ENCODE measurements at places on chromosomes 2 and 18. TPM values are rescaled to one million over a fixed set of nuclear protein-coding genes. Genes with fewer than 3 reads are reported as not detected.

Gene CFC1
- not detected for total RNA-seq

Gene TTN
- 1.1 TPM for total RNA-seq

Gene POTEI
- total RNA-seq = not detected

Gene SOX11
- total RNA-seq = not detected

Gene FECH
- 24.5 TPM for total RNA-seq

Gene CYBRD1
- total RNA-seq = 39.6 TPM

Gene DPYSL5
- not detected for total RNA-seq

Gene GPR39
- under 0.01 TPM for total RNA-seq

Gene MALT1
- 7.8 TPM for total RNA-seq

Gene LYPD1
- total RNA-seq = not detected

Gene C1QL2
- not detected for total RNA-seq

- no peak for DNase-seq
Measured at GRCh38 chr2:219724628-219725027, 97.2 kb downstream of the SLC4A3 start.

GRCh38 chr2:65662654-65663432, 230.4 kb upstream of the SPRED2 start:
- DNase-seq = no peak

DNA sequence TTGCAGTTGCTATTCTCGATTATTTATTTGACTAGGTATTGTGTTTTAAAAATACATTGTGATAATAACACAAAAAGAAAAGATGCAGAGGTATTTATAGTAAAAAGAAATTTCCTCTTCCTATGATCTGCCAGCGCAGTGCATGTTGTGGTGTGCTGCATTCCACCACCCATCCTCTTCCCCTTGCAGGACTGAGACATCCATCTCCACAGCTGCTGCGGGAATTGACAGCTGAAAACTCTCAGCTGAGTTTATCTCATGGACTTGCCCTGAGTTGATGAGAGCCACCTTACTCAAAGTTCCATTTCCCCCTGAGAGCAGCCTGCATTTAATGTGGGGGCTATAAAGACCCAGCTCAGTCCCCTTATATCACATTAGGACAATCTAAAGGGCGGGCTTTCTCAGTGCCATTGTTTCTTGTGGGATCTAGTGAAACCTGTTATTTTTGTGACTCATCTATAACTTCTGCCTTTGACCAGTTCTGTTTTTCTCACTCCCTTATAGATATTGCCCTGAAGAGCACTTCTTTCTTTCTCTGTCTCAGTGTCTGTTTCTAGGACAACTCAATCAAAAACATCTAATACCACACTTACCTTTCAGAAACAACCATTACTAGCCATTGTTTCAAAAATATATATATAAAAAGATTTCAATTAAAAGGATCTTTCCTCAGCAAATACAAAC, 698.5 kb downstream of the NR4A2 start:
- no peak for DNase-seq

- DNase-seq = peak; percentile 47
Measured at GRCh38 chr2:101036562-101036961, 34.5 kb downstream of the RPL31 start.

GRCh38 chr2:199191461-199191860, 266.3 kb downstream of the SATB2 start:
- no peak for DNase-seq

- no peak for DNase-seq
Measured at GRCh38 chr18:48534364-48534763, 4.5 kb upstream of the CTIF start.

GRCh38 chr2:38748943-38749804, 2.0 kb downstream of the SRSF7 start:
- DNase-seq = no peak

DNA sequence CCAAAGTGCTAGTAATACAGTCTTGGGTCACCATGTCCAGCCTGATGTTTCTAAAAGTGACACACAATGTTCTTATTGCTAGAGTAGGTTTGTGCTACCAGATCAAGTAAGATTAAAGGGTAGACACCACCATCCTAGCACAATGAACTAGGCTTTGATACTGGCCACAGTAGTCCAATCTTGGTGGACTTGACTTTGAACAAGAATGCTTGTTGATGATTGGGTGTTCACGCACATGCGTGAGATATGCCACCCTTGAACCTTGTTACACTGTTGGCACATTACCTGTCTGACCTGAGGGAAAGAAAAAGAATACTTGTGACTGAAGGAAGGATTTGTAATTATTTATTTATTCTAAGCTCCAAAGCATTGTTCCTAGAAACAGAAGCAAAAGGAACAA, 72.1 kb upstream of the EMILIN2 start:
- DNase-seq = no peak

DNA sequence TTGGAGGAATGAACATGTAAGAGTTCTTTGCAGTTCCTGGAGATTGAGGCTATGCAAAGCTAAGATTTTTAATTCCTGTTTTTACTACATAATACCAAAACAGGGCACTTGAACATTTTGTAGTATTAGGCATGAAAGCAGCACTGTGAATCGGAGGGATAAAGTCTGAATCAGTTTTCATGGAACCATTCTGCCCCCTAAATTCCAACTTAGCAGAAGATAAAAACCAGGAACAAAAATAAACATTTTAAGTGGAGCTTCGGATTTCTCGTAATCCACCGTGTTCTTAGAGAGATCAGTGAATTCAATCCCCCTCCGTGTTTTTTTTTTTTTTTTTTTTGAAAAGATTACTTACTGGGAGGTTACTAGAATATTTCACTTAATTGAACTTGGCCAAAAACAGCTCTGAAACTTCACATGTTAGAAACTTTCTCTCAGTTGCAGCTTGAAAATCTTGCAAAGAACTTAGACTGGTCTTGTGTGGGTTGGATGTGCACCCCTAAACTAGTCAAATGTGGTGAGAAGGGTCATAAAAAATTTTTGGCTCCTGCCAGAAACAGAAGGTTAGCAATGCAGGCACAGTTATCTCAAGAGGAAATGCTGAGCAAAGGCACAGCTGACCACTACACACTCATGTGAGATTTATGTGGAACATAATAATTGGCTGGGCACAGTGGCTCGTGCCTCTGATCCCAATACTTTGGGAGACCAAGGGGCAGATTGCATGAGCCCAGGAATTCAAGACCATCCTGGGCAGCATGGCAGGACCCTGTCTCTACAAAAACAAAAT, 145.4 kb upstream of the RNF152 start:
- no peak for DNase-seq

- DNase-seq = no peak
Measured at GRCh38 chr18:48066225-48066652, 135.8 kb upstream of the SMAD2 start.

GRCh38 chr2:49403637-49404036, 249.3 kb upstream of the FSHR start:
- DNase-seq = no peak

- no peak for DNase-seq
Measured at GRCh38 chr2:149661844-149662243, 74.3 kb upstream of the MMADHC start.

DNA sequence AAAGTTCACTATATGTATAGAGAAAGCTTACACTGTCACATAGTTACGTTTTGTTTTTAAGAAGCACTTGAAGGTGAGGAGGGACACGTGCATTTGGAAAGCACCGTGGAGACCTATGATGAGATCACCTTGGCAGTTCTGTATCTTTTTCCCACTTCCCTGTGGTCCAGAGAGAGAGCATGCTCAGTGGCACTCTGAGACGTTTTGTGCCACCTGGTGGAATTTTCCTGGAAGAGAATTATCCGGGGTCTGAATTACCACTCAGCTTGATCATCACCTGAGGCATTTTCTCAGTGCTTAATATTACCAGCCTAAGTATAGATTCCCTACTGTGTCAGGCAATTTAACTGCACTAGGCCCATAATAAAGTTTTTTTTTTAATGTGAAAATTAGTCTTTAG, 469.4 kb upstream of the SMIM21 start:
- DNase-seq = no peak

DNA sequence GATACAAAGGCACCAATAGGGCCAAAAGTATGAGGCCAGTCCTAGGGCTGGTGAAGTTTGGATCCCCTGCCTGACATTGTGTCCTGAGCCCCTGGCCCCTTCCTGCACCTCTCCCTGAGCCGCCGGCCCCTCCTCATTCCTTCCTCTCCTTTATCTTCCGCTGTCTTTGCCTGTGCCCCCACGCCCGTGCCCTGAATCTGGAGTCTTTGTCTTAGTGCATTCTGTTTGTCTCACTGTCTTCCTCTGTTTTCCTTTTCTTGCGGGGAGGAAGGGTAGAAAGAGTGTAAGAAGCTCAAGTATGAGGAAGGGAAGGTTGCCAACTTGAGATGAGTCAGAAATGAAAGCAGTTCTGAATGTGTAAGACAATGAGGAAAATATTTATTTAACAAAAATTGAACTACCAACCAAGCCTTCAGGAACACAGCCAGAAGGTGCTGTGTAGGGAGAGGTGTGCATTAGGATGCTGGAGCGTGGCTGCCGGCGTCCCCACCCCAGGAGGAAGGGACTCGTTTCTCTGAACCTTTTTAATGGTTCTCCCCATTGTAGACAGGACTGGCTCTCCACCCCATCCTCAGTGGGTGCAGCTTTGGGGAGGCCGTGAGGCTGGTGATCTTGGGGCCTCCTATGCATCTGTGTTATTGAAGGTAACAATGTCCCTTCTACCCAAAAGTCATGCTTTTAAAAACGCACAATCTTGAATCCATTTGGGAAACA, 133.1 kb downstream of the NEDD4L start:
- no peak for DNase-seq

- DNase-seq = no peak
Measured at GRCh38 chr2:60759654-60760053, 3.6 kb downstream of the PAPOLG start.

DNA sequence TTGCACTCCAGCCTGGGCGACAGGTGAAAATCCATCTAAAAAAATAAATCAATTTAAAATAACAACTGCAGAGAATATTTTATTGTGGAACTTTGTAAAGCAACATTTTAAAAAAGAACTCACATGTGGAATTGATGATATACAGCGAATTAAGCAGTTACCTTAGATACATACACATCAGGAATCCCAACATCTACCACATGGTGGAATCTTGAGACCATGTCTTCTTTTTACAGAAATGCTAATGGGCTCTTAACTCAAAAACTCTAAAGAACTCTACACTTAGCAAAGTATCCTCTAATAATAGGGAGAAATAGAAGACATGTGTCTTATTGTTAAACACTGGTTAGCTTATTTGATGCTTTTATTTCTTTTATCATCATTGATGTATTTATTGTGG, 373.6 kb downstream of the CDH7 start:
- DNase-seq = no peak

DNA sequence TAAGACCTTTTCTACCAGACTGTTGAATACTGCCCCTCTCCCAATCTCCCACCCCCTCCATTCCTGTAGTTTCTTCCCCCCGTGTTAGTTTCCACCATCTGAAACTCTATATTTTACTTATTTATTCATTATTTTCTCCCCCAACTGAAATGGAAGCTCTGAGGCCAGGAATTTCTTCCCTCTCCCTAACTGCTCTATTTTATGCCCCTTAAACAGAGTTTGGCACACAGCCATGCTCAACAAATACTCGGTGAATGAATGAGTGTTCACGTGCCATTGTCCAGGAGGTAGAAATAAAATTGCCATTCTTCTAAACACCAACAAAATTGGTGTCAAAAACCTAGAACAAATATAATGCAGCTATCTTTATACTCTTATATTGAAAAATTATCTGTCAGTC, 5.6 kb downstream of the ITGB1BP1 start:
- no peak for DNase-seq

- no peak for DNase-seq
Measured at GRCh38 chr18:30234755-30235154, 807.8 kb downstream of the DSC3 start.

- DNase-seq = no peak
Measured at GRCh38 chr2:60260639-60261296, 292.7 kb downstream of the BCL11A start.

- no peak for DNase-seq
Measured at GRCh38 chr2:206942592-206943478, 3.5 kb downstream of the CPO start.

DNA sequence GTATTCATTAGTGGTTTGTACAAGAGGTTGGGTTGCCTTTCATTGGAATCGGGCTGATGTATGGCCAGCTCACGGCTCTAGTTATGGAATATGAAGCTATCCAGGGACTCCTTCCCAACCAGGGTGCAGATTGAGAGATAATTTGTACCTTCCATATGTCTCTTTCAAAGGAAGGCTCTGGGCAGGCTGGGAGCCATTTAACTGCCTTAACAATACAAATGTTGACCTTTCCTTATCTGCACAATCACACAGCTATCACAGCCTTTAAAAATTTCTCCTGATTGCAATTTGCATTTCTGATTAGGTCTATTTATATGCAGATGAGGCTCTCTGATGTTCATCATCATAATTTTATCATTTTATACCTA, 58.7 kb downstream of the MYO3B start:
- no peak for DNase-seq

DNA sequence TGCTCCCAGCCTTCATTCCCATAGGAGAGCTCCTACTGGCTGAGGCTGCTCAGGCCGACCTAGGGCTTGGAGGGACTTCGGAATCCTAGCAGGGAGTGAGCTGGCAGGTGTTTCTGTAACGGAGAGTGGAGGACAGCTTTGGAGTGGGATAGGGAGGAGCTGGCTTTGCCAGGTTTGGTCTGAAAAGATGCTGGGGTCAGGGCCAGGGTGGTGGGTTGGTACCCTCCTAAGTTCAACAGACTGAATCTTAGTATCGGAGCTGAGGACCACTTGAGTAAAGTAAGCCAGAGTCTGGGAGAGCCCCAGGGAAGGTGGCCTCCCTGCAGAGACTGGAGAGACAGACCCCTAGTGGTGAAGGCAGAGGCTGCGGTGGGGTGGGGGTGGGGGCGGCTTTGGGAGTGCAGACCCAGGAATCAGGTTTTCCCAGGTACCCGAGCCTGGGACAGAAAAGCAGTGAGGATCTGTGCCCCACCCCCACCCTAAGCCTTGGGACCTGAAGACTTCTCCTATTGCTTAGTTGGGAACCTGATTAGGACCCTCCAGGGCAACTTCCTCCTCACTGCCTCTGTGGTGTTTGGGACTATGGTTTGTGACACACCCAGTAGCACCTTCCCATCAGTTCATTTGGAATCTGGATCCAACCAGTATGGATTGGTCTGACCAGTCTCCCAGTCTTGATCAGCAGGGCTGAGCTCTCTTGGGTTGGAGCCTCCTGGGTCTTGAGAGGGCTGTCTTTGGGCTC, 3.0 kb downstream of the CNNM4 start:
- no peak for DNase-seq

- DNase-seq = no peak
Measured at GRCh38 chr2:109214651-109215371, 85.8 kb downstream of the SH3RF3 start.

DNA sequence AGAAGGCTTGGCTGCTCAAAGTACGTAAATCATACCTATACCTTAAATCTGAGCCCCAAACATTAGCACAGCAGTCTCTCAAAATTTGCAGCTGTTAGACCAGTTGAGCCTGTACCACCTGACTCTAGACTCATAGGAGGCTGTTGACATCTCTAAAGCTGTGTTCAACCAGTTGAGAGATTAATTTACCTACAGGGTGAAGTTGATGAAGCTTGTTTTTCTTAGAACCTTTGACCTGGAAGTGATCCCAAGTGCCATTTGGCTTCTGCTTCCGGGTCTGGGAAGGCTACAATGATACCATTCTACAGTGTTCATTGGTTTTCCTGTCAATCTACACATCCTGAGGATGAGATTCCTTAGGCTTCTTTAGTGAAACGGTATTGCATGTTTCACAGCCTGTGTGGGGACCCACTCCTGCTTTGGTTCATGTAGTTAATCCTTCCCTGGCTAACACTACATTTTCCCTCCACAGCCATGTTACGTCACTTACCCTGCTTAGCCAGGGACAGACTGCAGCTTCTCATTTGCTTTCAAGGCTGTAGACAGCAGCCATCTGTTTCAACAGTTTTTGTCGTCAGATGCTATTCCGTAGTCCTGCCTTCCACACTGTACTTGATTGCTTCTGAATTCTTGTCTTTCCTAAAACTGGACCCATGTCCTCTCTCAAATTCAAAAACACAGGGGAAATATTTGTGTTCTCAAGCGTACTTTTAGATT, 4.7 kb upstream of the IL1RL2 start:
- no peak for DNase-seq
